ENCODE measurements at places on chromosomes 4 and X.

DNA sequence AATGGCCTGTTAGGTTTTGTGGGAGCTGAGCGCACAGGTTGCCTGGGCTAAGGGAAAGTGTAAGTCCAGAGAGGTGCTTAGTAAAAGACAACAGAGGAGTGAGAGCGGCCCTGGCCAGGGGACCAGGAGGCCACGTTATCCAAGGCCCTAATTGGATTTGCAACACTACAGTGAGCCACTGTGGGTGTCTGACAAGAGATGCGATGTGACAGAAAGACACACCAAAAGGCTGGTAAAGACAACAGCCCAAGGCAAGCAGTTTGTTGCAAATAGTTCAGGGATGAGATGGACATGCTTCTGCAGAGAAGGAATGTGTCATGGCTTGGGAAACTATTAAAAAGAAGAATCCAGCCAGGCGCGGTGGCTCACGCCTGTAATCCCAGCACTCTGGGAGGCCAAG is 162.7 kb upstream of the KIT start:
- no peak for DNase-seq

DNA sequence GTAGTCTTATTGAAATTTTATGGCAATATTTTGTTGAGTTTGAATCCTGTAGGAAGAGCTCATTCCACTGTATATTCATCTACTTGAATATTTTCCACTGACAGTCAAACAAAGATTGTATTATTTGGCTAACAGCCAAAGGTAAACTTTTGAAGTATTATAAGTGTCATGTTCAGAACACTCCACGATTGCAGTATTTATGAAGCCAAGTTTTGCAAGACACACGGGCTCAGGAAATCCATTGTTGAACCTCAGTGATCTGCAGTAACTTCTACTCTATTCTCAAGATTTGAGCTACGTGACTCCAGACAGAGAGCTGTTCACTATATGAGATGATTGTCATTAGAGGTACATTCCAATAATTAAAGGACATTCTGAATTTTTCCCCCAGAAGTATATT is 302.7 kb upstream of the ADGRL3 start:
- DNase-seq, result no peak

DNA sequence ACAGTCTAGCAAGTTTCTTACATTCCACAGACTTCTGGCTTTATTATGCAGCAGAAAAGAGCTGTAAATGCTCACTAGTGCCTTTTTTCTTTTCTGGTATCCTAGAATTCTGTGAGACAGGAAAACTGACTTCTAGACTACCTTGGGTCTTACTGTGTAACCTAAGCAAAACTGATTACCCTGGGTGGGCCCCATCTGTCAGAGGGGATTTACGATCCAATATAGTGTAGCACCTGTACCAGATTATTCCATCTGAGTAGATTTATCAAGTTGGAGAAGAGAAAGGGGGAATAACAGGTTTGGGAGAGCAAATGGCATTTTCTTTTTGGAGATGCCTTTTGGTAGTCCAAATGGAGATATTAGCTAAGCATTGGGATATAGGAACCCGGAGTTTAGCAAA is 46.7 kb downstream of the FSTL5 start:
- DNase-seq, result no peak

GRCh38 chr4:55405073-55405472 is 9.3 kb downstream of the TMEM165 start:
- DNase-seq, result no peak

DNA sequence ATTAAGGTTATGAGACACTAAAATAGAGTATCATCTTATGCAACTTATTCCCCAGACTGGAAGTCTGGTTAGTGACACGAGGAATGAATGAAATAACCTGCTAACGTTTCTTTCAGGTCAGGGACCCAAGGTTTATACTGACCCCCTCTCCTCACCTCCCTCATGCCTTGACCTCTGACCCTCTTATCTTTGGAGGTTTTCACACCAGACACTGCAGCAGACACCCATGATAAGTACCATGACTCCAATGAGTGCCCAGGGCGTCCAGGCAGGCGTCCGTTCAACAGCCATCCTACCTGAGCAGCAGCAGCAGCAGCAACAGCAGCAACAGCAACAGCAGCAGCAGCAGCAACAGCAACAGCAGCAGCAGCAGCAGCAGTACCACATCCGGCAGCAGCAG is 4.2 kb upstream of the NLGN3 start:
- DNase-seq, result no peak

- DNase-seq, result no peak
These were observed 105.0 kb downstream of the SLC2A9 start for GRCh38 chr4:9916346-9916745.

All from left hindlimb (tissue), 1 donor.